Left hindlimb (tissue), 1 donor: ENCODE measurements at places on chromosomes 7 and 10.

- no peak for DNase-seq
These were observed 105.0 kb upstream of the LANCL2 start for GRCh38 chr7:55260171-55260570.

DNA sequence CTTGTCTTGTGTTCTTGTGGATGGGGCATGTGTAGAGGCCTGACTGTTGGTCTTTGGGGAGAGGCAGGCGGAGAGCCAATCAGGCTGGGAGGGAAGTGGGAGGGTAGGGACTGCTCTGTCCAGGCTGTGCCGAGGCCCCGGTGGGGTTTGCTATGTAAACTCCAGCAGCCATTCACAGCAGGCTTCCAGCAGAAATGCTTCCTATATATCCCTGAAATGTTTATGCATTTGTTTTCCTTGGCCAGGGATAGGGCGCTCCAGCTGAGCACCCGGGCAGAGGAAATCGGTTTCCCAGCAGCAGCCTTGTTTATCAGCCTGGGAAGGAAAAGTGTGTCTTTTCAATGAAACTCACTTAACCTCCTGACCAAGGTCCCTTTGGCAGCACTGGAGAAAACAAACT, 18.3 kb upstream of the AQP1 start:
- peak; percentile 85 for DNase-seq

DNA sequence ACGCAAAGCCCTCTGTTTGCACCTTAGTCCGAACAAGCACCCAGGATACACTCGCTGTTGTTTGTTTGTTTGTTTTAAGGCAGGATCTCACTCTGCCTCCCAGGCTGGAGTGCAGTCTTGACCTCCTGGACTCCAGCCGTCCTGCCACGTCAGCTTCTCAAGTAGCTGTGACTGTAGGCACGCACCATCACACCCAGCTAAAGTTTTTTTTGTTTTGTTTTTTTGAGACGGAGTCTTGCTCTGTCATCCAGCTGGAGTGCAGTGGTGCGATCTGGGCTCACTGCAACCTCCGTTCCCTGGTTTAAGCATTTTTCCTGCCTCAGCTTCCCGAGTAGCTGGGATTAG, 76.8 kb downstream of the CTBP2 start:
- DNase-seq: no peak

- DNase-seq: no peak
These were observed 23.8 kb upstream of the ANK3 start for GRCh38 chr10:60413306-60414012.

DNA sequence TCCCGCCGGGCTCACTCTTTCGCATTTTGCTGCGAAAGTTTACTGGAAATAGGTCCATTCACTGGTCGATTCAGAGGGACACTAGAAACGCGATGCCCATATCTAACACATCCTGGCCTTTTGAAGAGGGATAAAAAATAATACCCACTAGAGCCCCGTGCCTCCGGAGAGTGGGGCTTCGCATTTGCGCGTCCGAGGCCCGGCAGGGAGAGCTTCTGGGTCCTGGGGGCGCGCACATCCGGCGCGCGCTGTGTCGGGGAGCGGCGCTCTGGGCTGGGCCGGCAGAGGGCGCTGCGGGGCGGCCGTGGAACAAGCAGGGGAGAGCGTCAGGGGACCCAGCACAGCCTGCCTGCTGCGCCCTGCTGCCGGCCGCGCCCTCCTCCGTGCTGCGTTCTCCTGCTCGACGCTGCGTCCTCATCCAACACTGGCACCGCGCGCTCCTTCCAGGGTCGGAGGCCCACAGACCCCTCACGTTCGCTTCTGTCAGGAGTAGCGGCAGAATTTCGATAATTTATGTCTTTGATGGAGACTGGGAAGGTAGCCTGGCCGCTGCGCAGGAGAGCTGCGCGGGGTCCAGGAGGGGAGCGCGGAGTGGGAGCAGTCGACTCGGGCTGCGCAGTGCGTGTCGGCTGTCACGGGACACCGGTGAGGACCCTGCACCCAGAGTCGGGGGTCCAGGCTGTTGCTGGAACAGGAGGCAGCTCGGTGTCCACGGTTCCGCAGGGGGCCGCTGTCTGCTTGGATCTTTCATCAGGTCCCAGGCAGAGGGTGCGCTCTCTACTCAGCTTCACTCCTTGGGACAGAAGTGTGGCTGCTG, 41.5 kb upstream of the ZNF32 start:
- DNase-seq: peak; percentile 92

- DNase-seq: no peak
These were observed 8.1 kb downstream of the ASB4 start for GRCh38 chr7:95493844-95494243.

GRCh38 chr7:158186864-158187693, 400.5 kb downstream of the PTPRN2 start:
- DNase-seq: no peak

GRCh38 chr10:22605168-22605567, 109.2 kb downstream of the PIP4K2A start:
- DNase-seq: no peak

DNA sequence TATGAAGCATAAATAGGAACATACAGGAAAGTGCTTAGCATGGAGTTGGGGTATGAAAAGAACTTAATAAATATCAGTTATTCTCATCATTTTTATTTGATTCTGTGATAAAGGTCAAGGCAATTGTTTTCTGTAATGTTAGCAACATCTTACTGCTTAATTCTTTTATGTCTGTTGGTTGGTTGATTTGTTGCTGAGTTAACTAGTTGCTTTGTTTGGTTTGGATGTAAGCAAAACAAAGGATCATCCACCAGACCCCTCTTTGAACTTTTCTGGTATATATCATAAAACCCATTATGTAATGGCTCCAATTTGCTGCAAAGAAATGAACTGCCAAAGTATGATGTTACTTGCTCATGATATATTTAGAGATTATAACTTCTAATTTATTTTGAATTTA, 44.5 kb downstream of the CH25H start:
- DNase-seq: no peak

- DNase-seq: no peak
These were observed 13.9 kb downstream of the EIF4H start for GRCh38 chr7:74187915-74188675.

GRCh38 chr10:51620131-51620530, 79.3 kb downstream of the CSTF2T start:
- DNase-seq: no peak

DNA sequence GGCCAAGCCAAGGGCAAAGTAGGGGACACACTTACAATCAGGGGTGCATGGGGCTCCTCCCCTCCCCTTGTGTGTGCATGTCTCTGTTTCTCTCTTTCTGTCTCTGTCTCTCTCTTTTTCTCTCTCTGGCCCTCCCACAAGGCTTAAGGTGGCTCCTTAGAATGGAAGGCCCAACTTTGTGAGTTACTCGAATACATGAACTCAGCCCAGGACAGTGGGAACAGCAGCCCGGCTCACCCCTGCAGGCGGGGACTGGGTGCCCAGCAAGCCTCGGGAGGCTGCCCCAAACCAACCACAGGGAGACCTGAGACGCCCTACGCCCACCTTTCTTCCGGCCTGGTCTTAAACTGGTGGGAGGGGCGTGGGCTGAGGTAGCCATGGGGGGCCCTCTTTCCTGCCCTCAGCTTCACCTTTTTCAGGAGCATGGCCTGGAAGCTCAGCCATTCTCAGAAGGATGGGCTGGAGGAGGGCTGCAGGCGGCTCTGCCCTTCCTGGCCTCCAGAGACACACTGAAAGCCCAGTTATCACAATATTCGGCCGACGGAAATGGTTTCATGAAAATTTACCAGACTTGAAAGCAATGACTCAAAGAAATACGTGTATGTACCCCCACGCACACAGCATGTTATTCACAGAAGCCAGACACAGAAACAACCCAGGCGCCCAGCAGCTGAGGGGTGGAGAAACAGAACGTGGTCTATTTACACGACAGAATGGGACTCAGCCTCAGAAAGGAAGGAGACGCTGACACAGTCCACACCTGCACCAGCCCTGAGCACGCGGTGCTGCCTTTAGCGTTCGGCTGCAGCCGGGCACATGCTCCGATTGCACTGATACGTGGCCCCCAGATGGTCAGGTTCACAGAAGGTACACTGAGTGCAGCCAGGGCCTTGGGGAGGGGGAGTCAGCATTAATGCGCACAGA, 229.5 kb downstream of the PTPRN2 start:
- DNase-seq: no peak
